Colonic mucosa (tissue), 4 donors: ENCODE measurements at places on chromosomes 4 and X. TPM values are rescaled to one million over a fixed set of nuclear protein-coding genes. Genes with fewer than 3 reads are reported as not detected.

DMP1 gene
- not detected for total RNA-seq

SEC24B gene
- total RNA-seq = 39.5 TPM

SYN1 gene
- 0.96 TPM for total RNA-seq

SYAP1 gene
- total RNA-seq = 63.5 TPM

GLRA2 gene
- 0.35 TPM for total RNA-seq

NPNT gene
- total RNA-seq = 30.9 TPM

SLC49A3 gene
- 8.4 TPM for total RNA-seq

SLC6A14 gene
- 0.82 TPM for total RNA-seq

DNA sequence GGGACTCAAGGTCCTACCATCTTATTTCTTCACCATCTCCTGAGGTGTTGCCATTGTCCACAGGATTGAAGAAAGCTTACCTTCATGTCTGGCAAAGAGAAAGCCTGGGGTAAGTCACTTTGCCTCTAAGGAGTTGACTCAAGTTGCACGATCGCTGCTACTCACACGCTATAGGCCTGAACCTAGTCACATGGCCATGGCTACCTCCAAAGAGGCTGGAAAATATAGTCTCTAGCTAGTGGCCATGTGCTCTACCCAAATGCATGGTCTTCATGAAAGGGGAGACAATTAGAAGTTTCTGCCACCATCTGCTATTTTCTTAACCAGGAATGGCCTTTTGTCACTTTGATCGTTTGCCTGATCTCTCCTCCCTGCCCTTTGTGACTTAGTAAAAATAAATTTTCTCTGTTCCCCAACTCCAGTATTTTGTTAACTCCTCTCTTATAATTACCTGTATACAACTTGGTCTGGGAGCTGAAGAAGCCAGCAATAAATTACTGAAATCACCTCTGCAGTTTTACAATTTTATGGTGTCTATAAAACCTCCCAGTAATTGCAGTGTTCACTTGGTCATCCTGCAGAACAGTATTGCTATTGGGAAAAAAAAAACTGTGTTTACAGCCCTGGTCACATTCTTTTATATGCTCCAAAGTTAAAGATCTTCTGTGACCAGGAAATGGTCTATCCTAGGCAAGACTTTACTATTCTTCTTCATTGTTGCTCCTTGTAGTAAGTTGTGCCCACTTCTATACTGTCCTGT lies 126.7 kb upstream of the TSPAN5 start:
- DNase-seq = no peak

DNA sequence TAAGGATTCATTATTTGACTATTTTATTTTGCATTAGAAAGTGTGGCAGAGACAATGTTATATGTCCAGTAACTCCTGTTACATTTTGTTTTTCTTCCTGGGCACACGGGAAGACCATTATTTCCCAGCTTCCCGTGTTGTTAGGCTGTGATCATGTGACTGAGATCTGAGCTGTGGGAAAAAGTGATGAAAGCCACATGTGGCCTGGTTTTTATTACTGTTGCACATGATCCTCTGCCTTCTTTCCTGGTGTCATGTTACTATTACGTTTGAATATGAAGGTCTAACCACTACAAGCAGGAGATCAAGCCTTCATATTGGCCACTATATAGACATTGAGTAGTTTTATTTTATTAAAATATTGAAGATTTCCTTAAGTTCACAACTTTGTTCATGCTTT lies 28.2 kb upstream of the MID1 start:
- DNase-seq = no peak

GRCh38 chr4:40702137-40702799 lies 47.5 kb upstream of the NSUN7 start:
- DNase-seq = no peak

DNA sequence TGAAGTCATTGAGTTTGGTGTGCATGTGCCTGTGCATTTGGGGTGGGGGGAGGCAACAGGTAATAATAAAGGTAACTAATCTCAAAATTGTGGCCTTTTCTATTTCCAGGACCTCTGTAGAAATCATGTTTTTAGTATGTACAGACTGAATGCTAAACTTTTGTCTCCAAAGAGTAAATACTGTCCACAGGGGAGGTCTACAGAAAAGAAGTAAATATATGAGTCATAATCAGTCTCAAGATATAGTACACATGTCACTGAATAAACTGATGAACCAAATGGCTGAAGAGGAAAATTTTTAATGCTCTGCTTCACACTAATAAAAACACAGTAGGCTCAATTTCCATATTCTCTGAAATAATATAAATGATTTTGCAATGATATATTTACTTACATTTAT lies 440.4 kb upstream of the ZFP42 start:
- DNase-seq = no peak

DNA sequence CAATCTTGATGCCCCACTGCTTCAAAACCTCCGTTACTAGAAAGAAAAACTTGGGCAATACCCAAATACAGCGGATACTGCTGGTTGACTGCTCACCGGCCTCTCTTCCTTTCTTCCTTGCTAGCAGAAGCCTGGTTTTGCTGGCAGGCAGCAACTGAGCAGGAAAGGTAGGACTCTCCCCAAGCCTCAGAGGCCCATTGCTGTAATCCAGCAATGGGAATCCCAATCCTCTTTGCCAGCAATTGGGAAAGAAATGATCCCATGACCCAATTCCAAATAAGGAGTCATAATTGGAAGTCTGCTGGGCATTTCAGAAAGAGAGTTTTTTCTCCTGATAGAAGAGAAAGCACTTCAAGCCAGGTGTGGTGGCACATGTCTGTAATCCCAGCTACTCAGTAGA lies 394.5 kb downstream of the BCOR start:
- DNase-seq = no peak

DNA sequence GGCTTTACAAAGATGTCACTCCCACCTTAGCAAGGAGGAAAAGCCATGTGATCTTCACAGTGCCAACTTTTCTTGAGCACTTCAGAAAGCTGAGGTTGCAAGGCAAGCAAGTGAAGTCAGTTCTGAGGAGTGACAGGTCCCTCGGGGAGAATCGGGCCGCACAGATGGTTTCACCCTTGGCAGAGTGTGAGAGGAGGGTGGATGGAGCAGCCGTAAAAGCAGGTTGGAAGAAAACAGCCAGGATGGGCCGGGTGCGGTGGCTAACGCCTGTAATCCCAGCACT lies 43.6 kb upstream of the TLR3 start:
- DNase-seq = no peak

DNA sequence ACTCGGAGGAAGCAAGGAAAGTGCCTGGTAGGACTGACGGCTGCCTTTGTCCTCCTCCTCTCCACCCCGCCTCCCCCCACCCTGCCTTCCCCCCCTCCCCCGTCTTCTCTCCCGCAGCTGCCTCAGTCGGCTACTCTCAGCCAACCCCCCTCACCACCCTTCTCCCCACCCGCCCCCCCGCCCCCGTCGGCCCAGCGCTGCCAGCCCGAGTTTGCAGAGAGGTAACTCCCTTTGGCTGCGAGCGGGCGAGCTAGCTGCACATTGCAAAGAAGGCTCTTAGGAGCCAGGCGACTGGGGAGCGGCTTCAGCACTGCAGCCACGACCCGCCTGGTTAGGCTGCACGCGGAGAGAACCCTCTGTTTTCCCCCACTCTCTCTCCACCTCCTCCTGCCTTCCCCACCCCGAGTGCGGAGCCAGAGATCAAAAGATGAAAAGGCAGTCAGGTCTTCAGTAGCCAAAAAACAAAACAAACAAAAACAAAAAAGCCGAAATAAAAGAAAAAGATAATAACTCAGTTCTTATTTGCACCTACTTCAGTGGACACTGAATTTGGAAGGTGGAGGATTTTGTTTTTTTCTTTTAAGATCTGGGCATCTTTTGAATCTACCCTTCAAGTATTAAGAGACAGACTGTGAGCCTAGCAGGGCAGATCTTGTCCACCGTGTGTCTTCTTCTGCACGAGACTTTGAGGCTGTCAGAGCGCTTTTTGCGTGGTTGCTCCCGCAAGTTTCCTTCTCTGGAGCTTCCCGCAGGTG lies 637 bp downstream of the AR start:
- no peak for DNase-seq

DNA sequence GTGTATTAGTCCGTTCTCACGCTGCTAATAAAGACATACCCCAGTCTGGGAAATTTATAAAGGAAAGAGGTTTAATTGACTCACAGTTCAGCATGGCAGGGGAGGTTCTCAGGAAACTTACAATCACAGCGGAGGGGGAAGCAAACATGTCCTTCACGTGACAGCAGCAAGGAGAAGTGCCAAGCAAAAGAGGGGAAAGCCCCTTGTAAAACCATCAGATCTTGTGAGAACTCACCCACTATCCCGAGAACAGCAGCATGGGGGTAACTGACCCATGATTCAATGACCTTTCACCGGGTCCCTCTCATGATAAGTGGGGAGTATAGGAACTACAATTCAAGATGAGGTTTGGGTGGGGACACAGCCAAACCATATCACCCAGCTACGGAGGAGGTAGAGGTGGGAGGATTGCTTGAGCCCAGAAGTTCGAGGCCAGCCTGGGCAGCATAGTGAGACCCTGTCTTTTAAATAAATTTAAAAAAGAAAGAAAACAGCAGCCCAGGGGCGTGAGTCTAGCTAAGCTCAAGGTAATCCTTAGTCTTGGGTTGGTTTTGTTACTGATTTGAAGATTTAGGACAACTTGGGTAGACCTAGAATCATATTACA lies 46.4 kb upstream of the TMEM131L start:
- no peak for DNase-seq

DNA sequence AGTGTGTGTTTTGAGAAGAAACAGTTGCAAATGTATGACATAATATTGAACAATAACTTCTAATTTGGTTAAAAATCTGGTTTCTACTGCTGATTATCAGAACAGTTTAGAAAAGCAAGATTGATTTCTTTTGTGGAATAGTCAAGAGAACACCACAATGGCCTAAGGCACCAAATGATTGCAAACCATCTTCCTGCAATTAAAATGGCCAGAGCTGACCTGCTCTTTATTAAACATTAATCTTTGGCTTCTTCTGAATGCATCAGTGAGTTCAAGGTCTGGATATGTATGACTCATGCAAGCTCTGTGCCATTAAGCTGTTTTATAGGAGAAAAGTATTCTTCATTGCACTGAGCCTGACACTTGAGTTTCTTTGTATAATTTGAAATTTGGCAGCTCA lies 107.8 kb upstream of the PDHA2 start:
- no peak for DNase-seq

DNA sequence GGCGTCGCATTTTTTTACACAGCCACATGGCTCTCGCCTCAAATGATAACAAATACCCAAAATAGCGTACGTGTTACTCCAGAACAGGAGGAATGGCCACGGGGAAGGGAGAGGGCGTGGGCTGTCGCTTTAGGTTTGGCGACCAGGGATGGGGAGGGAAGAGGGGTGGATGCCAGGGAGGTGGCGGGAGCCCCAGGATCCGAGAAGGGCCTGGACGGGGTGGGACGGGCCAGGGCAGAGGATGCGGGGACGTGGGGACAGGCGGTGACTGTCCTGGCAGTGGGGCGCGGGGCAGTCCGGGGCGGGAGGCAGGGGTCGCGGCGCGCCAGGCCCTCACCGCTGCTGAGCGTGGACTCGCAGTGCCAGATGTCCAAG lies 631 bp downstream of the TMEM47 start:
- no peak for DNase-seq

GRCh38 chr4:112145790-112146501 lies 692 bp downstream of the FAM241A start:
- DNase-seq = peak; percentile 51

DNA sequence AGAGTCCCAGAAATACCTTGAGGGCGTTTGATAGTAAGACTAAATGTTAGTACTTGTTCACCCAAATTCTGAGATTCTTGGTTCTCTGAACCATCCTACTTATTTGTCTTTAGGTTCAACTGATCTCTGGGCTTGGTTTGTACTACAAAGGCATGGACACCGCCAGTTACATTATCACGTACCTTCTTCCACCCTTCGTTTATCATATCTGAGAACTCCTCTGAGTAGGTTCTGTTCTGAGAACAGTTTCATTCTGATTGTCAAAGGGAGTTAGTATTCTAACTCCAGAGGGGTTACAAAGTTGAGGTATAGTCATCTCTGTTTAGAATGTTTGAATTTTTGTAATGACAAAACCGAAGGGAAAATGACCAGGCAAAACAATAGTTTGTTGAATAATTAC lies 19.3 kb downstream of the ZFX start:
- no peak for DNase-seq

- no peak for DNase-seq
Observed at GRCh38 chr4:106297245-106298035, 18.6 kb downstream of the TBCK start.

DNA sequence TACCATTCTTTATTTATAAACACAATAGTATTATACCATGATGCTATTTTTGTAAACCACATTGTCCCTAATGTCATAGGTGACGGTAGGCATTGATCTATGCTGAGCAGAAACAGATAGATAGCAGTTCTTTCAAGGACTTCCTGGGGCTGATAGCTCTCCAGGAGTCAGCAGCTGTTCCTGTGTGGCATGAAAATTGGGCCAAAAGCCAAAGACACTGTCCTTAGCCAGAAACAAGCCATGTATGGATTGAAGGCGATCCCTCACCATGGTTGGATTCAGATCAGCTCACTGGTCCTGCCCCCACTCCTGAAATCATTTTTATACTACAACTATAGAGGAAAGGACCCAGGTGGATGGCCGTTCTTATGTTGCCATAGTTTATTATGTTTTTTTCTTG lies 53.6 kb downstream of the DDX60 start:
- no peak for DNase-seq

DNA sequence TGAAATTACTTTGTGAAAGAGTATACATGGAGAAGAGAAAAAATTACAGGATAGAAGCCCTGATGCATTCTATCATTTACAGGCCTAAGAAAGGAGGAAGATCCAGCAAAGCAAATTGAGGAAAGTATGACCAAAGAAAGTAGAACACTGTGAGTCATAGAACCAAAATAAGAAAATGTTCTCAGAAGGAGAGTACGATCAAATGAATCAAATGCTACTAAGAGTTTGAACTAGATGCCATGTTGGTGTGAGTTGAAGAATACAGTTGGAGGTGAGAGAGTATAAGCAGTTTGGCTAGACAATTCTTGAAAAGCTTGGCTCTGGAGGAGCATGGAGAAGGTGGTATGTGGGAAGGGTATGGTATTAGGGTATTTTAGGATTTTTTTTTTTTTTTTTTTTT lies 161.8 kb downstream of the RPA4 start:
- no peak for DNase-seq

DNA sequence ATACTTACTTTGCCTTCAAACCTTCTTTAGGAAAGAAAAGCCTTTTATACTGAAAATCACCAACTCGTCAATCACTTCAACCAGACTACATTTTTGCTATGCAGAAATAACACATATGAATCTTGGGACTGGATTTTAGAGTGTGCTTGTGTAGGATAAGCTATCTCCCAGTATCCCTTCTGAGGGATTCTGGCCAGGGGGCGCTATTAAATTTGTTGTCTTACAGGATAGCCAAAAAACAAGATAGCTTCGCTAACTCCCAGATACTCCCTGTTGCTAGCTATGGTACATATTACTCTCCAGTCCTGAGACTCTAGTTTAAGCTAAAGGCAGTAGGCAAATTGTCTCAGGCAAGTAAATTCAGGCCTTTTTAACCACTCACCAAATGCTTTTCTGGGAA lies 167.2 kb downstream of the LHFPL1 start:
- DNase-seq = no peak

GRCh38 chr4:150286656-150287055 lies 208.4 kb downstream of the DCLK2 start:
- DNase-seq = no peak
